ENCODE measurements at places on chromosomes 5 and 9. TPM values are rescaled to one million over a fixed set of nuclear protein-coding genes. Genes with fewer than 3 reads are reported as not detected.

The S100Z gene
- total RNA-seq, result 1.8 TPM

The CCNI2 gene
- 4.2 TPM for total RNA-seq

The SNCAIP gene
- not detected for total RNA-seq

The ATP6V1G1 gene
- total RNA-seq, result 38.9 TPM

The CXCL14 gene
- total RNA-seq, result not detected

The PRLR gene
- not detected for total RNA-seq

The ARID3C gene
- total RNA-seq, result 0.14 TPM

The WNT8A gene
- not detected for total RNA-seq

DNA sequence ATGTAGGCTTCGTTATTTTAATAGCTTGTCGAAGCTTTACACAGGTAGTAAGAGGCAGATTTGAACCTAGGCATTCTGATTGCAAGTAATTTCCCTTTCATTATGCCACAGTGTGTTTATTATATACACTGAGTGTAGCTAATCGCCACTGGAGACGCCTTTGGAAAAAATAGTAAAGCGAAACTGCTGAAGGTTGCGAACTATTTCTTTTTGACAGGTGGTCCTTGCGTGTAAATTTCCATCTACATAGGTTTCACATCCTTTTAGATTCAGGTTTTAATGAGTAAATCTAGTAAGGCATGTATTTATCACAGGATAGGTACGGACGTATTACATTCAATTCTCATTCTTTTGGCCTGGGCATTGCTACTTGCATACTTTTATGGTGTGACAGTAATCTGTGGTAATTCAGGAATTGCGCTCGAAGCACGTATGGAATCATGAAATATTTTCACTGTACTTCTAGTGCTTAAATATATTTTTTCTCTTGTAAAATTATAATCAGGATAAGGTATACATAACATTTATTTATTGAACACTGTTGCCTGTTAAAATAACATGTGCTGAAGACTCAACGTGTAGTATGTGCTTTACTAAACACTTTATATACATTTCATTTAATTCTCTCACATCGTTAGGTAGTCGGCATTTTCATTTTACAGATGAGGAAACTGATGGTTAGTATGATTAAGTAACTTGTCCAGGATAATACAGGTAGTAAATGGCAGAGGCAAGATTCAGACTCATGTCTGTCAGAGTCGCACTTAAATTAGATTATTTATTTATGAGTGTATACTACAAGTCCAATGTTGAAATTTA lies 1.8 kb downstream of the MARCHF6 start:
- peak; percentile 42 for DNase-seq

- DNase-seq, result no peak
These were observed 48.2 kb downstream of the ERMP1 start for GRCh38 chr9:5784526-5785315.

DNA sequence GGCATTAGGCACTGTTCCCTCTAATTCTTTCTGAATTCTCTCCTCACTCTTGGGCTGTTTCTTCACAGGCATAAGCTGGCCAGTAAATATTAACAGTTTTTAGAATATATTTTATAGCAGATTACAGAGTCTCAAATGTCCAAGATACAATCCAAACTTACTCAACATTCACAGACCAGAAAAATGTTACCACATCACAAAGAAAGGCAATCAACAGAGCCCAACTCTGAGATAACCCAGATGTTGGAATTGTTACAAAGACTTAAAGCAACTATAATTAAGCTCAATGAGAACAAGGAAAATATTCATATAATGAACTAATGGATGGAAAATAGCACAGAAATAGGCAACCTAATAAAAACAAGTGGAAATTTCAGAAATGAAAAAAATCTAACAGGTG lies 401.1 kb upstream of the RGMB start:
- no peak for DNase-seq

DNA sequence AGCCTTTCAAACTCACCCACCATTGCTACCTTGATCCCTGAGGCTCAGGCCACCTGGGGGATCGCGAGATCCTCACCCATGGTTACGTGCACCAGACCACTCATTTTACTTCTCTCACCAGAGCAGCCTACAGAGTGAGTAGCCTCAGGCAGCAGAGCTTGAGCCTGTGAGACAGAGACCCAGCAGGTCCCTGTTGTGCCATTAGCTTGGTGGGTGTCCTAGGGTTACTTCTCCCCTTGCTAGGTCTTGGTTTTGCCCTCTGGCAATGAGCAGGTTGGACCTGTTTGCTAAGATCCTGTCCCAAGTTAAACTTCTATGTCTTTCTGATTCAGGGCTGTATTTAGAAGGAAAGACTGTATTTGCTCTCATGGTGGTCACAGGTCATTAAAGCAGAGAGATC lies 21.8 kb downstream of the WHRN start:
- DNase-seq, result no peak

- DNase-seq, result peak; percentile 77
These were observed 37.7 kb upstream of the STXBP1 start for GRCh38 chr9:127574072-127574993.

DNA sequence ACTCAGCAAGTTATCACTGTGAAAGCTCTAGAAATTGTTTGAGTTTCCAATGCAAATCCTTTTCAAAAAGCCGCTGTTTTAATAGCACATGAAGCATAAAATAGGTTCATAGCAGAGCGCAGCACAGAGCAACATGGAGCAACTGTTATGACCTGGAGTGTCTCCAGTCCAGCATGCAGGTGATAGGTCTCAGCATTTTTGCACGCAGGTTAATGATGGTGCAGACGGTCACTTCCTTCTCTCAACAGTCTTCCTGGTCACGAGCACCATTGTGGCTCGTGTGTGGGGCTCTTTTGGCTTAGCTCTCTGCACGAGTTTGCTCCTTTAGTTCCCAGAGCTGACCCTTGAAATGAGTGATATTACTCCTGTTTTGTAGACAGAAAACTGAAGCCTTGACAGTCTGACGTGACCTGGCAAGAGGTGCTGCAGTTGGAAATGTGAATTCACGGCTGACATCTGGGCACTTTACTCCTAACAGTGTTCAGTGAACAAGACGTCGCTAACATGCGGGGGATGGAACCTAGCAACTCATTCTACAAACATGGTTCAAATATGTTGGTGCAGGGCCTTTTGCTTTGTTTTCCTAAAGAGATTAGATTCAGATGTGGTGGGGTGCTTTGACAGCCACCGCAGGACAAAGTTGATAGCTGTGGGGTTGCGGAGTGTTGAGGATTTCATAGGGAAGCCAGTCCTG lies 10.0 kb downstream of the TENT4A start:
- DNase-seq, result no peak

DNA sequence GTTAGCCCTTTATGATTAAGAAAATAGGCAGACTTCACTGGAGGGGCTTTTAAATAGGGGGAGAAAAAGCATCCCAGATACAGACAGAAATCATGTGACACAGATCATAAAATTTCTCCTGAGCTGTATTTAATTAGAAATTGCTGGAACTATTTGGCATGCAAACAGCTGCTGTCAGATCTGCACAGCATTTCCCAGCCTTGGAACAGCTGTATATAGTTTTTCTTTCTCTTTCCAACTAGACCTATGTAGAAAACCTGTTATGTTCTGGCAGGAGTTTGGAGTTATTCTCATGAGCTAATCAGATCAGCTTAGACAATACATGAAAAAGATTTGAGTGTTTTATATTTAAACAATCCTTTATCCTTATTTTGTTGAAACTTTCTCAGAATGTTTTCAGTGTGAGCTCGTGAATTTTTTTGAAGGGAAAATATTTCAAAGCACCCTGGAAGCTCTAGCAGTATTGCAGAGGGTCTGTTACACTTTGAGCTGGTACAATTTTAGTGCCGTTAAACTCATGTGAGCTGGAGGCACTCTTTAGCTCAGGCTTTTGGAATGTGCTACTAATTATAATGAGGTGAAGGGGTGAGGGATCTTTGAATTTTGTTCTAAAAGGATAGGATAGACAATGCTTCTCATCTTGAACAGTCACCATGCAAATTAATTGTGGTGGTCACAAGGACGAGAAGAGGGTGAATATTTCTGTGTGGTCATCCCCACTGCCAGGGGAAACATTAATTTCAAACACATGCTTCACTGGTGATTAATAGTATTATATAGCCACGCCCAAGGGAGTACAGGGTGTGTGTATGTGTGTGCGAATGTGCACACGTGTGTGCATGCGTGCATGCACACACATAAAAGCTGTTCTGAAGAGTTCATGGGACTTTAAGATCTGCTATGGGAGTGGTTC lies 239.4 kb upstream of the FBXL7 start:
- DNase-seq, result no peak

- no peak for DNase-seq
These were observed 1.8 kb downstream of the DPP7 start for GRCh38 chr9:137112564-137113384.

GRCh38 chr5:39650008-39650762 lies 225.4 kb upstream of the DAB2 start:
- no peak for DNase-seq

DNA sequence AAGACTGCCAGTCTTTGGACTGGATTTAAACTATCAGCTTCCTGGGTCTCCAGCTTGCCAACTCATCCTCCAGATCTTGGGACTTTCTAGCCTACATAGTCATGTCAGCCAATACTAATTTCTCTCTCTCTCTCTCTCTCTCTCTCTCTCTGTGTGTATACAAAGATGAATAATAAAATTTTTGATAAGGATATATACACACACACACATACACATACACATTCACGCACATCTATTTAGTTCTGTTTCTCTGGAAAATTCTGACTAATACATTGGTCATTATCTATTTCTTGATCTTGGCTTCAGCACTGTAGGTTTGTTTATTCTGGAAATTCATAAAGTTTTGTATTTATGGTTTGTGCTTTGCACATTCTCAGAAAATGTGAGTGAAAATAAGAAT lies 1606.2 kb upstream of the NUDT12 start:
- DNase-seq, result no peak

DNA sequence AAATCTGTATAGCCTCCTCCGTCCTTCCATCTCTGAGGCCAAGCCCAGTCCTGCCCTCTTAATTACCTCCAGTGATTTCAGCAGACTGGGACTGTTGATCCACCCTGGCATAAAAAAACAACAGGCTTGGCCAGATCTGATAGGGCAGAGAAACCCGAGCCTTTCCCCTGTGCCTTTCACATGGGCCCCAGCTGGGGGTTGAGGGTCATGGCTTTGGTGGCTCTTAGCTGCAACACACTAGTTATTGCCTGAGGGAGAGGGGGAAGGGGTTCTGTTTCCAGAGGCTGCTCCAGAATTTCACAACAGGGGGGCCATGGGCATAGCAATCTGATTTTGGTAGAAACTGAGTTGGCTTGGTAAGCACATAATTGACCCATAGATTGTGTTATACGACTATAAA lies 21.2 kb upstream of the PANK3 start:
- no peak for DNase-seq

GRCh38 chr5:158154226-158155005 lies 295.5 kb upstream of the CLINT1 start:
- DNase-seq, result no peak

GRCh38 chr9:35732800-35733541 lies 505 bp downstream of the CREB3 start:
- DNase-seq, result peak; percentile 62

GRCh38 chr5:51685419-51685818 lies 302.2 kb downstream of the ISL1 start:
- DNase-seq, result no peak

DNA sequence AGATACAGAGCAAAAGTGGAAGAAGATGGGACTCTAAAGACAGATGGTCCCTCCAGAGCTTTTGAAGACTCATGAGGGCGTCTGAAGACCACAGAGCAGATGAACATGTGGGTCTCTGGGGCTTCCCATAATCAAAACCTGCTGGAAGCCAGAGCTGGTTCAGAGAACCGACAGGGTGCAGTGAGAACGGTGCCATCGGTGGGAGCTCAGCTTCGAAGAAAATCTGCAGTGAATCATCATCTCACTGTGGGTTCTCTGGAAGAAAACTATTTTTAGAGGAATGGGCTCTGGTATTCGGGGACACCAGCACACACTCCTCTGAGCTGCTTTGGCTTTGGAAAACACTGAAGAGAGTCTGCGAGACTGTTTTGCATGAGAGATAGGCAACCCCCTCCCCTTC lies 222.4 kb upstream of the PANK3 start:
- DNase-seq, result peak; percentile 25

DNA sequence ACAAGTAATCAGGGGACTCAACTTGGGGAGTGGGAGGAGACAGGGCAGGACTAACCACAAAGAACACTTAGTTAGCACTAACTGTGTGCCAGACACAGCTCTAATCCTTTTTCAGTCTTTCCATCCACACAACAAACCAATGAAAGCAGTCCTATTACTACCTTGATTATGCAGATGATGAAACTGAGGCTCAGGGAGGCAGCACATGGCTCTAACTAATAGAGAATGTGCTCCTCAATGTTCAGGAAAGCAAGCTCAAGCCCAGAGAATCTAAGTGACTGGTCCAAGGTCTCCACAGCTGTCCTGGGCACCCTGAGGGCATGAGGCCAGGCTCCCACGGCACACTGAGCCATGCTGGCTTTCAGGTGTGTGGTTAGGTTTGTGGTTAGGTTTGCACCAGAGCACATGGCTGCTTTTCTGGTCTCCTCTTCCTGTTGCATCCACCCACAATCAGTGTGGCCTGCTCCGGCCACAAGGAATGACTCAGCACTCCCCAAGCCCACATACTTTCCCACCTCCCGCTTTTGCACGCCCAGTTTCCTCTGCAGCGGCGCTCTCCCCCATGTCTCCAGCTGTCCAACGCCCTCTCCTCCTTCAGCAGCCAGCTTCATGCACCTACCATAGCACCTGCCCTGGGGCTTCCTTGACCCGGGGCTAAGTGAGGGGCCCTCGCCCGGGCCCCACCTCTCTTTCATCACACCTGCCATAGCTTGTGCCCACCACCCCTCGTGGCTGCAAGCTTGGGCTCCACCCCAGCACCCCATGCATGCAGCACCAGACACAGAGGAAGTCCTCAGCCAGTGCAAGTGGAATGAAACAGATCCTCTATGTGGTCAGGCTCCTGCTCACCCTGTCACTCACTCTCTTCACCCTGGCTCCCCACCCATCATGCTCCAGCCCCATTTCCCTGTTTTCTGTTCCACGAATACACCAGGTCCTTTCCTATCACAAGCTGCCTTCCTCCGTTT lies 133.1 kb downstream of the GABBR2 start:
- peak; percentile 57 for DNase-seq

- DNase-seq, result no peak
These were observed 563 bp upstream of the FGF10 start for GRCh38 chr5:44389823-44390143.

DNA sequence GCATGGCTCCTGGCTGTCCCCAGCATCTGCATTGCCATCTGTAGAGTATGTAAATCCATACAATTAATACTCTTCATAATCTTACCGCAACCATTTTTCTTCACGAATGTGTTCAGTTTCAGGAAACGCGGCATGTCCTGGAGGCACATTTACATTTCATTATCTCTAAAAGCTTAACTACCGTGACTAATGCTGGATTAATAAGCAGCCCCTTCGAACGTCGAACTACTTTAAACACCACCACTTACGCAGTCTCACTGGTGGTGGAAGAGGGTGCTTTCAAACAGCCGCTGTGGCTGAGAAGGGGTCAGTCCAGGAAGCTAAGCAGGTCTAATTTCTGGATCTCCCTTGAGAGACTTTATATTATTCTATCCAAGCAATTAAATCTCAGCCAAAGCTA lies 85.6 kb downstream of the C5orf15 start:
- no peak for DNase-seq

DNA sequence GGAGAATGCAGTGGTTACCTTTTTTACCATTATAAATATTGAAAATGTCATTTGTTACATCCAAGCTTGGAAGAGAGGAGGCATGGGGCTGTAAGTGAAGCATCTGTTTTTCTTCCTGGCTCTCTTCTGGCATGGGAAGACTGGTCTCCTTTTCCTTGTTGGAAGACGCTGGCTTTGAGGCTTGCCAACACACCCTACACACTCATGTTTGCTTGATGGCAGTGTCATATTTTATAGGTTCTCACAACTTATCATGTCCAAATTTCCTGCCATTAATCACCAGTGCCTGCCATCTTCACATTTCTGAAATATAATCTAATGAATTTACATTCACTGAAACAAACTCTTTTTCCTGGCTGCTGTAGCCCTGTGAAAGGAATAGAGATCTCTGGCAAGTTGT lies 252.9 kb downstream of the MAN2A1 start:
- no peak for DNase-seq

Data from activated CD4-positive, alpha-beta memory T cell treated with anti-CD3 and anti-CD28 coated beads for 36 hours (primary cell).